ENCODE measurements at places on chromosomes 2 and 18.
A peak's percentile ranks its signal among the peaks of the same experiment; 100 is the strongest.

DNA sequence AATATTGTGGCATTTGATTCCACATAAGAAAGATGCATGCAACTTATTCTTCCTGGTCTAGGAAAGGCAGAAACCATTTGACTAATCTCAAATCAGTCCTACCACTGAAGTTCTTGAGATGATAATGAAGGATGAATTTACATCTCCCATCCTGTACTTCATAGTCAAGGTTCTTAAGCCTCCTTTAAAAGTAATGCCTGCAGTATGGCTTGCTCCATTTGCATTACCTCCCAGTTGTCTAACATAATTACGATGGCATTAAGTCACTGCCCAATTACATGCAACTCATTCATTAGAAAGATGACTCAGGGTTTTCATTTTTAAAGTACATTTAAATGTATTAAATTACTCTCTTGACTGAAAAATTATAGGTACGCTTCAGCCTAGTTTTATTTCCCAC, 32.2 kb downstream of the THADA start:
- no peak for DNase-seq

DNA sequence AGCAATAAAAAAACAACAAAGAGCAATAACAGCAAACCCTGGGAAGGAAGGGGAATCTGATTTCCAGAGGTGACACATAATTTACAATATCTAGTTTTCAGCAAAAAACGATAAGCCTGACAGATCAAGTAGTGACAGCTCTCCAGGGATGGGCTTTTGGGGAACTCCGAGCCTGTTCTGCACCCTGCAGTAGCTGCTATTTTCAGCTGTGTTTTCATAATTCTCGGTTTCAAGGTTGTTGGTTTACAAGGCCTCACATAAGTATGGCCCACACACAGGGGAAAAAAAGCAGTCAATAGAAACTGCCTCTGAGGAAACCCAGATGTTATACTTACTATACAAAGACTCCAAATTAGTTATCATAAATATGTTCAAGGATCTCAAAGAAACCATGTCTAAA, 67.7 kb upstream of the CTLA4 start:
- no peak for DNase-seq

- no peak for DNase-seq
These were observed 11.8 kb upstream of the KCMF1 start for GRCh38 chr2:84959095-84959565.

- no peak for DNase-seq
These were observed 1.8 kb upstream of the ID2 start for GRCh38 chr2:8679827-8680731.

- no peak for DNase-seq
These were observed 187.1 kb downstream of the EXOC6B start for GRCh38 chr2:72638600-72639211.

DNA sequence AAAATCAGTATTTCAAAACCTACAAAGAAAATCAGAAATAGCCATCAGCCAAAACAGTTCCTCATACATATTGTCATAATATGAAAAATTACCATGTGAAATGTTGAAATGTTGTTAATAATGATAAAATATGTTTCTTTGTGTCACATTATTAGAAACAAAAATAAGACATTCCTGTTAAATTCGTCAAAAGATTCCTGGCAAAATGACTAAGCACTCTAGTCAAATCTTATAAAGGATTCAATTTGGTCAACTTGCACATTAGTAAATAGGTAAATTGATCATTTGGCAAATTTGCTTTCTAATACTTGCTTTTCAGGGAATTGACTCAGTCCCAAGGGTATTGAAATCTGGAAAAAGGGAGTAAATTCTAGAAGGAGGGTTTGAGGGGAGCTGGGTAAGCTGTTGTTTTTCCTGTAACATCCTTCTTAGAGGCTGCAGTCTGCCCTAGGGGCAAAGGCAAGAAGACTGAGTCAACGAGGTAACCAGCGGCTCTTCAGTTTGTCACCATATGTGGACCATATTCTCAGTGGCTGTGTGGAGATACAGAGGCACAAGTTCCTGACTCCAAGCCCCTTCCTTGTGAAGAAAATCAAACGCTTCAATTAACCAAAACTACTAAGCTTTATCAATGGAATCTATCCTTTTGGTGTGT, 482.3 kb downstream of the TNS1 start:
- DNase-seq: peak; percentile 12

DNA sequence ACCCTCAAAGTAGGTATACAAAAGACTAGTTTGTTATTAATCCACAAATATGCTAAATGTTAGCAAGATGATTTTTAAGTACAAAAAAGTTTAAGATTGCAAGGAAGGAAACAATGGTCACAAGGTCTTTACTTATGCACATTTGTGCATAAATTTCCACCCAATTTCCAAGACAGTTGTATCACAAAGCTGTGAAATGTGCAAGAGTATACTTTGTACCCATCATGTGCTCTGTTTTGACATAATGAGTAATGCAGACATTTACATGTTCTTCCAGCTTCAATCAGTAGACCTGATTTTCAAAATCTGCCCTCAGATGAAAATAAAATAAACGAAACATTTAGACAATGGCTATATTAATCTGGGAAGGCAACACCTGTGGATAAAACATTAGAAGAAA, 27.0 kb downstream of the SLC5A7 start:
- no peak for DNase-seq

GRCh38 chr2:177633111-177633510, 240.5 kb downstream of the AGPS start:
- DNase-seq: no peak

GRCh38 chr2:41726364-41726763, 321.5 kb upstream of the PKDCC start:
- DNase-seq: no peak

DNA sequence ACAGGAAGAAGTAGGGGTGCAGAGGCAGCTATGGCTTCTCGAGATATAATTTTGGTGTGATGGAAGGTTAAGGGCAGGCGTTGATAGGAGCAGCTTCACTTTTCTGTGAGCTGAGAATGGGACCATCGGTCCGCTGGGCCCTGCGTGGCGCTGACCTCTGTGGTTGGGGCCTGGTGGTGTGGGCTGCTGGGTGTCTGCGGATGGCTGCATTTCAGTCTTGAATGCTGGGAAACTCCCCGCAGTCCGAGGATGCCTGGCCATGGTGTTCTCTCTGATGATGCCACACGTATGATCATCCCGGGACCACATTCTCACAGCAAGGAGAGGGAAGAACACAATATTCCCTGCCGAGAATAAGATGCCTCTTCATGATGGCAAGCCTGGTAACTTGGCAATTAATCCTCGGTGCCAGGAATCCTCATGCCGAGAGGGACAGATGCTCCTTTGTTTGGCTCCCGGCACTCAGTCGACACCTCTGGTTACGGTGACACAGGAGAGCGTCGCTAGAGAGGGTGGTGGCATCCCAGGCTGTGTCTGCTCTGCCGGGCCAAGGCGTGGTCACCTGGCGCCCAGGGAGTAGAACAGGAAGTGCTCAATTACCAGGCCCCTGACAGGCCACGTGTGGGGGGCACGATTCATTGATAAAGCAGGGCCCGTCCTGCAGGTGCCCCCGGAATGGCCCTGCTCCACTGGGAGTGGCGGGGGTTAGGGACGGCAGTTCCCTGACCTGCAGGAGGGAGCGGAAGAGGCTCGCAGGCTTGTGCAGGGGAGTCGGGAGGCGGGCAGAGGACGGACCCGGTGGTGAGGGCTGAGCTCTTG, 119.4 kb upstream of the CTDP1 start:
- no peak for DNase-seq

DNA sequence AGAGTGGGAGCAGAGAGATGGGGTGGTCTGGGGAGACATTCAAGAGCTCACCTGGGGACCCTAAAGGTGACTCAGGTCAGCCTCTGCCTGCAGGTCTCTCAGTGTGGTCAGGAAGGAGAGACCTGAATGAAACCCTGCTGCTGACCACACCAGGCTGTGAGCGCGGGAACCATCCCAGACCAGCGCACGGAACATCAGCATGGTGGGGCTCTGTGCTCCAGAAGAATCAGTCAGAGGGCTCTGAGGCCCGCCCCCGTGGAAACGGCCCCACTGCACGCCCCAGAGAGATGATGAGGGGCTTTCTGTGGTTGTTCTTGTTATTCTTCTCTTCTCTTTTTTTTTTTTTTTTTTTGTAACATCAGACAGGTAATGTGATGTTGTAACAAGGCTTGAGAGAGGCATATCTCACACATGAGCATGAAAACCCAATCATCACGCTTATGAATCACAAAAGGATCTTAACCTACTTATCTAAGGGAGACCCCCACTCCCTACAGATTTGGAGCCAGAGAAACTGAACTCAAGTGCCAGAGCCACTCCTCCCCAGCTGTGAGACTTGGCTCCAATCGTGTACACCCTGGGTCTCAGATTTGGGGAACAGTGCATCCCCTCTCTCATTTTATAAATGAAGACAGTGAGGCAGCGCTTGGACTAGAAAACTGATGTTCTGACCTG, 302.2 kb downstream of the EIPR1 start:
- DNase-seq: no peak

GRCh38 chr18:56565551-56566345, 72.6 kb downstream of the TXNL1 start:
- peak; percentile 95 for DNase-seq

DNA sequence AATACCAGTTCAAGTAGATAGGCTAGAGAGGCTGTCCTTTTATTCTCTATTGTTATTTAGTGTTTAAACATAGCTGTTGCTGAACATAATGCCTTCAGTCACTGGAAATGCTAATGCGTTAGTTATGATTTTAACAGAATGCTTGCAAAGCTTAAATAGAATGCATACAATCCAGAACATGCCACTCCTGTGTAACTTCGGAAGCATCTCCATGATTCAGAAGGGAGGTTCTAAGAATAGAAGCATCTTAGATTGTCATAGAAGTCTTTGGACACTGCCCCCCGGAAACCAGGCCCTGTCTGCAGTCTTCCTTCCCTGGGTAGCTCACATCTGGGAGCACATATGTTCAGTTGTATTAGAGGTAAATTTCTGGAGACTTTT, 73.2 kb downstream of the ZNF532 start:
- DNase-seq: no peak

DNA sequence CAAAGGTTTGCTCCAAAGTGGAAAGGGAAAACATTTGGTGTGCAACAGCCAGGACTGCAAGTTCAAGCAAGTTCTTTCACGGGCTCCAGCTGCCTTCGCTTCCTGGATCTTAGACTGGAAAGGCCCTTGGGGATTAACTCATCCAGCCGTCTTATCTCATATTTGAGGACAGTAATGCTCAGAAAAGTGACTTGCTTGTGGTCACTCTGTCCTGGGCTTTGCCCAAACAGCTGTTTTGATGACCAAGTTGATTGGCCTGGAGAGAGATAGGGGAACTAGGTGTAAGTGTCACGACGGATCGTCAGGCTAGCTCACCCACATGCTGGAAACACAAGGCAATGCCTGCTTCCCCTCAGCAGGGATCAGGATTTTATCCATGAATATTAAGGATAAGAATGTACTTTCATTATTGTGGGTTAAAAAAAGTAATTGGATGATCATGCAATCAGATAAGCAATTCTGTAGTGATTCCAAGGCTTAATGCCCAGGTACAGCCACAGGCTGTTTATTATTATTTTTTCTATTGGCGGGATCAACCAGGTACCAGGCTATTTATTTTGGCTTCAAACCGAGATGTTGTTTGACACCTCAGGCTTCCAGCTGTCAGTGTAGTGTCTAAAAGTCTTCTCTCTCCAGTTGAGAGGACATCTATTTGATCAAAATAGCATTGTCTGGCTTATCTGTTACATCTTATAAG, 162.5 kb upstream of the EPAS1 start:
- peak; percentile 35 for DNase-seq

- no peak for DNase-seq
These were observed 24.7 kb upstream of the TOGARAM2 start for GRCh38 chr2:28956415-28956826.

DNA sequence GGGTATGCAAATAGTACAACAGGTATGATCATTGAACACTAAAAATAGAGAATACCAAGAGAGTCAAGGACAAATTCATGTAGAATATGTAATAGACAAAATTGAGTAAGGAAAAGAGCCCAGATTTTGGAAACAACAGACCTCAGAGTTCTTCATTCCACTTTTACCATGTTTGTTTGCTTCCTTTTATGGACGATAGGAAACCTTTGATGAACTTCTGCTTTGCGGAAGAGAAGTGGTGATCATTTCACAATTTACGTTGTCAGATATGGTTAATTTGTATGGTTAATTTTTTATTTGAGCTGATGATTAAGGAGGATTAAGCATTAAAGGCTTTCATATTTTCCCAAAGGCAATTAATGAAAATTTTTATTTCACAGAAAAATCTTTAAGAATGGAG, 16.3 kb downstream of the MARCHF7 start:
- no peak for DNase-seq

DNA sequence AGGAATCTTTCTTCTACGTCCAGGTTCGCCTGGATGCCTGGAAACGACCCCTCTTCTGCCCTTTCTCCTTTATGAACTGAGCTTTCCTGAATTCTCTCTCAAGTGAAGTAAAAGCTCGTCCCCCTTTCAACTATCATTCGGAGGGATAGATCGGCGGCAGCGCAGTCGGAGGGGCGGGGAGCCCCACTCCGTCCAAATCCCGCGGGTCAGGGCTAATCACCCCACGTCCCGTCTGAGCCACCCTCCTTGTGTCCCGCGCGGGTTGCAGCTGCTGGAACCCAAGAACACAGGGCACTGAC, 367 bp downstream of the FBXO48 start:
- DNase-seq: no peak

DNA sequence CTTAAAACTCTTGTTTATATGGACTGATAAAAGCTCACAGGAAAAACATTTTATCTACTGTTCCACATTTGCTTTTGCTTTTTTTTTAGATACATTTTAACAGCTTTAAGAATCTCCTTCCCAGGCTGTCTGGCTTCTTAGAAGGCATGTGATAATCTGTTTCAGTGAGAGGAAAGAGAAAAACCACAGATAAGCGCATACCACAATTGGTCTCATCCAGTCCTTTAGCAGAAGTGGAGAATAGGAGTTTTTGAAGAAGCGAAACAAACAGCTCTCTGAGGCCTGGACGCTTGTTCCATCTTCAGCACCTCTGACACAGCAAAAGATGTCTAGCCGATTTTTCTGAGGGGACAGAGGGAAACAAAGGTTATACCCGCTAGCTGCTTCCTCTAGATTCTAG, 37.6 kb downstream of the RMC1 start:
- DNase-seq: no peak

GRCh38 chr2:47799031-47799609, 16.2 kb downstream of the MSH6 start:
- no peak for DNase-seq

- no peak for DNase-seq
These were observed 169.7 kb upstream of the SESTD1 start for GRCh38 chr2:179434357-179434756.

Data from BJ (cell line).